ENCODE measurements at places on chromosomes 7 and 10. TPM values are rescaled to one million over a fixed set of nuclear protein-coding genes. Genes with fewer than 3 reads are reported as not detected.
A peak's percentile ranks its signal among the peaks of the same experiment; 100 is the strongest.

- no peak for DNase-seq
- no peaks in the 10 kb centered on the region for H3K4me1 ChIP-seq
- no peak overlapping the region for H3K4me3 ChIP-seq
- no peaks in the 10 kb centered on the region for H3K36me3 ChIP-seq
- H3K27ac ChIP-seq: no peak overlapping the region
These were observed 345.7 kb downstream of the PTPRN2 start for GRCh38 chr7:158241919-158242318.

DNA sequence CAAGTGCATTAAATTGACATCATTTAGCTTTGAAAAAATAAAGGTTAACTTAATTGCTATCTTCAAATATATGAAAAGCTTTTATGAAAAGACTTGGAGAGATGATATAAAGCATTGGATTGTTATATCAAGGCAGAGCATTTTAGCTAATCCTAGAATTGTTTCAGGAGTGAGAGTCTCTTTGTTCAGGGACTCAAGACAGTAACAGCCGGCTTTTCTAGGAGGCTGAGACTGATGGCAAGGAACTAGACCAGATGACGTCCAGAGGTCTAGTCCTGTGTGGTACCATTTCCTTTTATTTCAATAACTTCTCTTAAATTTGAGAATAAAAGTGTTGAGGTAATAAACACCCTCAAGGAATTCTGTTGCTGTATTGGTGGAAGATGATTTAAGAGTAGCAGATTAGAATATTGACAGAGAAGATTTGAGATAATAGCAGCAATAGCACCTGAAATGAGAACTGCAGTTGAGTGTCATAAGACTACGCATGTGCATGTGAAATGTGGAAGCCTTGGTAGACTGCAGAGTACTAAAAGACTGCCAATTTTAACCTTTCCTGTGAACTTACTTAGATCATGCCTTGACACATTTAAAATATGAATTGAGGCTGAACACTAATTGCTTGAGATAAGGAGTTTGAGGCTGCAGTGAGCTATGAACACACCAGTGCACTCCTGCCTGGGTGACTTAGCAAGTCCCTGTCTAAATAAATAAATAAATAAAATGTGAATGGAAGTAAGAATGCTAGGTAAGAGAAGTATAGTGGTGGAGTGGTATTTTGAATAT, 79.6 kb downstream of the ZNRF2 start:
- DNase-seq: no peak
- H3K27ac ChIP-seq: no peak overlapping the region
- no peaks in the 10 kb centered on the region for H3K4me1 ChIP-seq
- no peaks in the 10 kb centered on the region for H3K36me3 ChIP-seq
- no peaks in the 10 kb centered on the region for H3K27me3 ChIP-seq

DNA sequence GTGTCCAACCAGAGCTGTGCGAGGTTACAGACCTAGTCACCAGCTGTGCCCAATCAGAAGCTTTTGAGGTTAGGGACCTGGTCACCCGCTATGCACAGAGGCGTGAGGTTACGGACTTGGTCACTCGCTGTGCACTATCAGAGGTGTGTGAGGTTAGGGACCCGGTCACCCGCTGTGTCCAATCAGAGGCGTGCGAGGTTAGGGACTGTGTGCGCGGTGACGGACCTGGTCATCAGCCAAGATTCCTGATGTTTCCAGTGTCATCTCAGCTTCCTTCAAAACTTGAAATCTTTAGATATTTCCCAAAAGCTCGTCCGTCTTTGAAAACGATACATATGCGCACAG, 182.1 kb downstream of the DIP2C start:
- H3K4me3 ChIP-seq: no peak overlapping the region
- DNase-seq: no peak
- no peaks in the 10 kb centered on the region for H3K27me3 ChIP-seq
- no peak overlapping the region for H3K27ac ChIP-seq

DNA sequence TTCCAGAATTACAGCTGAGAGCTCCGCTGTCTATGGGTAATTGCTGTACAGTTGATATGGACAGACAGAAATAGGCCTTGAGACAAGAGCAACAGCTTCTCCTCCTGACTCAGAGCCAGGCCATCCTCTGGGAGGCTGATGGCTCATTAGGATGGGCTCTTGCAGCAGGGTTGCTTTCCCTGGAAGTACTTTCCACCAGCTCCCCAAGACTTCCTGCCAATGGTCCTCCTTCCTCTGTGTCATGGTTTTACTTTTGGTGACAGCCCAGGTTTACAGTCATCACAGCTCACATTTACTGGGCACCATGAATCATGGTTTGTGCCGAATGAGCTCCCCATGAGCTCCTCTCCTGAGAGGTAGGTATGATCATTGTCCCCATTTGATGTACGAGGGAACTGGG, 131.8 kb downstream of the HECW1 start:
- H3K4me3 ChIP-seq: no peak overlapping the region
- no peaks in the 10 kb centered on the region for H3K36me3 ChIP-seq

GRCh38 chr7:117008118-117008885, 55.0 kb downstream of the ST7 start:
- H3K4me1 ChIP-seq: no peaks in the 10 kb centered on the region
- H3K27ac ChIP-seq: no peak overlapping the region
- no peak for DNase-seq
- H3K36me3 ChIP-seq: no peaks in the 10 kb centered on the region

DNA sequence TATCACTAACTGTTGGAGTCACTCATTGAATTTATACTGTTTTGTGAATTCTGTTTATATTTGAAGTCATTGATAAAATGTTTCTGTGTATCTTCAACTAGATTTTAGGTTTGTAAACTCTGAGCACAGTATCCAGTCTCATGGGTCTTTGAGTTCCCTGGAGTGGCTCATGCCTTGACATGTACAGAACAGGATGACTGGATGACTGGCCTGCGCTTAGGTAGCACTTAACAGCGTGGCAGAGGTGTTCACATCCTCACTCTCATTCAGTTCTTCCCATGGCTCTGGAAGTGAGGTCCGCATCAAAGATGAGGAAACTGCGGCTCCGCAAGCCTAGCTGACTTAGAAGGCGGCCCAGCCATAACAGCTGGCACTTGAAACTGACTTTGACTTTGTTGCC, 576.9 kb downstream of the SUGCT start:
- no peaks in the 10 kb centered on the region for H3K36me3 ChIP-seq
- no peak overlapping the region for H3K27ac ChIP-seq
- H3K4me1 ChIP-seq: no peaks in the 10 kb centered on the region
- no peaks in the 10 kb centered on the region for H3K27me3 ChIP-seq
- no peak overlapping the region for H3K4me3 ChIP-seq

- no peaks in the 10 kb centered on the region for H3K36me3 ChIP-seq
- H3K27ac ChIP-seq: no peak overlapping the region
- no peaks in the 10 kb centered on the region for H3K27me3 ChIP-seq
- H3K4me1 ChIP-seq: no peaks in the 10 kb centered on the region
- no peak overlapping the region for H3K4me3 ChIP-seq
These were observed 633.4 kb upstream of the COBL start for GRCh38 chr7:51949726-51950644.

- no peaks in the 10 kb centered on the region for H3K4me1 ChIP-seq
- no peaks in the 10 kb centered on the region for H3K36me3 ChIP-seq
- no peak overlapping the region for H3K27ac ChIP-seq
- H3K27me3 ChIP-seq: no peaks in the 10 kb centered on the region
These were observed 119.6 kb downstream of the NPY start for GRCh38 chr7:24403557-24403956.

Gene ANLN
- total RNA-seq: 35.5 TPM

Gene POLD2
- total RNA-seq: 61.9 TPM

Gene SNX10
- total RNA-seq: 5.6 TPM

DNA sequence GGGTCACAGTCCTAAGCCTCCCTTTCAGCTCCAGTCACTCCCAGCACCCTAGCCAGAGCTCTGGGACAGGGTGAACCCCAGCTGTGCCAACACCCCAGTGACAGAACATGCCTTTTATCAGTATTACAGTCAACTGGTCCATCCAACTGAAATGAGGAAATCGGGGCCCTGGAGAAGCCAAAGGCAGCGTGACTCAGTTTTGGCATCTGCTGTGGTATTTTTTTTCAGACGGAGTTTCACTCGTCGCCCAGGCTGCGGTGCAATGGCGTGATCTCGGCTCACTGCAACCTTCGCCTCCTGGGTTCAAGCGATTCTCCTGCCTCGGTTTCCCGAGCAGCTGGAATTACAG, 3.4 kb upstream of the CLDN15 start:
- no peaks in the 10 kb centered on the region for H3K36me3 ChIP-seq
- DNase-seq: no peak
- H3K4me1 ChIP-seq: peaks cover 38% of the 10 kb centered on the region
- no peak overlapping the region for H3K4me3 ChIP-seq
- H3K27ac ChIP-seq: no peak overlapping the region

DNA sequence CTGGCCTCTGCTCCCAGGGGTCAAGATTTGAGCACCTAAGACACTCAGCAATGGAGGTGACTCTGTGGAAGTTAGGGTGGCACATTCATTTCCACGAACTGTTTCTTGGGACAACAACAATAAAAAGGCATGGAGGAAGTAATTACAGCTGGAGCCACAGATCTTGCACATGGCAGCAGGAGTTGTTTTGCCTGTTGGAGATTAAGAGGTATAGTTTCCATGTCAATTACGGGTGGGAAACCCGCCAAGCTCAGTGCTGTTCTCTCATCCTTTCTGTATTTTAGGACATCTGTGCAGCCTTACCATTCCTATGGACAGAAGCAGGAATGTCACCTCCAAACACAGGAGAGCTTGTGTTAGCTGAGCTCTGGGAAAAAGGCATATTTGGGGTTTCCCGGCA, 201.2 kb downstream of the SNX10 start:
- H3K27ac ChIP-seq: no peak overlapping the region
- no peaks in the 10 kb centered on the region for H3K36me3 ChIP-seq
- H3K4me3 ChIP-seq: no peak overlapping the region
- DNase-seq: no peak
- no peaks in the 10 kb centered on the region for H3K4me1 ChIP-seq

- no peaks in the 10 kb centered on the region for H3K27me3 ChIP-seq
- no peaks in the 10 kb centered on the region for H3K36me3 ChIP-seq
- DNase-seq: peak; percentile 16
- no peak overlapping the region for H3K27ac ChIP-seq
- H3K4me1 ChIP-seq: no peaks in the 10 kb centered on the region
These were observed 128.0 kb downstream of the NRCAM start for GRCh38 chr7:108328174-108328651.

Gene MACC1
- 0.74 TPM for total RNA-seq

Gene SLC26A4
- 0.79 TPM for total RNA-seq

DNA sequence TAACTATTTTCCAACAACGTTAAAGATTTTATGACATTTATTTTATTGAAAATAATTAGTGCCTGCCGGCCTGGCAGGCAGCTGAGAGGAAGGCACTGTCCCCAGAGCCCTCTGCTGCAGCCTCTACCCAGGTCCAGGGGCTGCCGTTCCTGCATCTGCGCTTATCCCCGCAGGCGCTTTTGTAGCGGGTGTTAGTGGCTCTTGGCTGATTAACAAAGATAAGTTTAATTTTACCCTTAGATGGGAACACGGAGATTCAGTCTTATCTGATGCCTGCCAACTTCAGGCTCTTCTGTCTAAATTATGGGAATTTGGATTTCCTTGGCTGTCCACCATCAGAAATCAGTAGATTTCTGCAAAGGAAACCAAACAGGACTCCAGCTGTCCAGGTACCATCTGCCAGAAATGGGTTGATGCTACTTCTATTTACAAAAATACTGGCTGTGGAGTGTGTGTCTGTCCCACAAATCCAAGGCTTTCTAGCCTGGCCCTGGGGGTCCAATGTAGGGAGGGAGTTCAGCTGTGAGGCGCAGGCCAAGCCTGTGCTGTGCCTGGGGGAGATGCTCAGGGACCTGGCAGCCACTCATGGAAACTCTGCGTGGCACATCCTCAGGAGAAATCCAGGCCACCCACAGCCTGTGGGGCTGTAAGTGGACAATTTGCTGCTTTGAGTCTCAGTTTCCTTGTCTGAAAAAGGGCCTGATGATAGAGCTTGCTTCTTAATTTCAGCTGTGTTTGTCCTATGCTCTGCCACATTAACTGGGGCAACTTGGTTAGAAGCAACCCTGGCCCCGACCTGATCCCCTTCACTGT, 62.0 kb upstream of the IGFBP3 start:
- H3K36me3 ChIP-seq: no peaks in the 10 kb centered on the region
- no peak overlapping the region for H3K4me3 ChIP-seq

Gene RELN
- 3.8 TPM for total RNA-seq

GRCh38 chr7:119037941-119038340, 813.4 kb downstream of the ANKRD7 start:
- DNase-seq: no peak
- no peak overlapping the region for H3K4me3 ChIP-seq
- no peak overlapping the region for H3K27ac ChIP-seq
- H3K36me3 ChIP-seq: no peaks in the 10 kb centered on the region

Measured in testis (tissue), 5 donors.